MCF 10A (cell line): ENCODE measurements at places on chromosomes 1 and 21.

- H3K4me1 ChIP-seq = no peaks in the 10 kb centered on the region
- H3K27ac ChIP-seq = no peak overlapping the region
- H3K27me3 ChIP-seq = no peaks in the 10 kb centered on the region
- no peak for DNase-seq
Observed at GRCh38 chr1:107889524-107889923, 75.5 kb downstream of the VAV3 start.

- no peak for DNase-seq
- no peak overlapping the region for H3K4me3 ChIP-seq
- H3K4me1 ChIP-seq = peaks cover 13% of the 10 kb centered on the region
- H3K27ac ChIP-seq = no peak overlapping the region
- no peaks in the 10 kb centered on the region for H3K36me3 ChIP-seq
Observed at GRCh38 chr1:97942161-97943123, 21.6 kb upstream of the DPYD start.

DNA sequence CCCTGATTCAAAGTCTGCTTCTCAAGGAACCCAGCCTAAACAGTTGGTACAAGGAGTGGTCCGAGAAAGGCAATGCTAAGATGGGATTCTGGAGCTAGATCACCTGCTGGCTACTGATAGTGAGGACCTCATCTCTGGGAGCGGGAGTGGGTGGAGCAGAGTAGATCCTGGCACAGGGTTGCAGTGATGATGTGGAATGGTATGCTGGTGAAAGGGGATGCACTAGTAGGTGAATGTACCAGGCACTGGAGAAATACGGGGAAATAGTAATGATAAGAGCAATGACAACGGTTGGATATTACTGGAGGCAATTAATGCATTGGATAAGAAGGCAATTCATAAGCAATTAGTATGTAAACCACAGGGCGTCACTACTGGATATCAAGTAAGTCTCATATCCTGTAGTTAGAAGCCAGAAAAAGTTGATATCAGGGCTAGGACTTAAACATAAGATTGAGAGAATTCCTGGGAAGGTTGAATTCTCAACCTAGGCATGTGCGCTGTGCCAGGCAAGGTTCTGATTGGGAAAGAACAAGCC is 169.2 kb upstream of the LMO4 start:
- H3K4me1 ChIP-seq = no peaks in the 10 kb centered on the region
- no peak overlapping the region for H3K4me3 ChIP-seq
- DNase-seq = no peak
- no peak overlapping the region for H3K27ac ChIP-seq

DNA sequence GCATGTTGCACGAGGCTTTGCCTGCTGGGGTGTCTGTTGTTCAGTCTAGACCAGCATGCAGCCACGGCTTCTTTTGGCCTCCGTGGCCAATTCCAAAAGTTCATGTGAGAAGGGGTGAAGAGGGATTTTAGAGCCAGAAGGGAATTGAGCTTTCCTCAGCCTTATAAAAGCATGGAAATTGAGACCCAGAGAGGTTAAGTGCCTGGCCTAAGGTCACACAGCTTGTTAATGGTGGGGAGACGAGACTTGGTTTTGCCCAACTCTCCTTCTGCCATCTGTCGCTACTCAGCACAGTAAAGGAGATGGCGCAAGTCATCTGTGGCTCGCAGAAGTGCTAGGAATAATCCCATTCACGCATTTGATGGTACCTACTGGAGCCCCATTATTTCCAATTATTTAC is 25.7 kb downstream of the ZBTB18 start:
- no peak overlapping the region for H3K4me3 ChIP-seq
- no peak overlapping the region for H3K27ac ChIP-seq
- DNase-seq = no peak
- H3K27me3 ChIP-seq = peaks cover 7% of the 10 kb centered on the region
- no peaks in the 10 kb centered on the region for H3K36me3 ChIP-seq

- H3K36me3 ChIP-seq = no peaks in the 10 kb centered on the region
- H3K4me3 ChIP-seq = no peak overlapping the region
- H3K4me1 ChIP-seq = peaks cover 14% of the 10 kb centered on the region
- DNase-seq = no peak
- H3K27ac ChIP-seq = no peak overlapping the region
Observed at GRCh38 chr1:15399710-15400109, 10.0 kb upstream of the EFHD2 start.
